ENCODE measurements at places on chromosomes 16 and 17.

- DNase-seq: no peak
Measured at GRCh38 chr16:79329166-79329521, 271.4 kb downstream of the MAF start.

GRCh38 chr16:53922807-53923571 lies 219.0 kb downstream of the FTO start:
- no peak for DNase-seq

GRCh38 chr17:64571746-64572145 lies 65.0 kb downstream of the CEP95 start:
- no peak for DNase-seq

- peak; percentile 69 for DNase-seq
Measured at GRCh38 chr17:78645421-78646295, 68.5 kb upstream of the DNAH17 start.

DNA sequence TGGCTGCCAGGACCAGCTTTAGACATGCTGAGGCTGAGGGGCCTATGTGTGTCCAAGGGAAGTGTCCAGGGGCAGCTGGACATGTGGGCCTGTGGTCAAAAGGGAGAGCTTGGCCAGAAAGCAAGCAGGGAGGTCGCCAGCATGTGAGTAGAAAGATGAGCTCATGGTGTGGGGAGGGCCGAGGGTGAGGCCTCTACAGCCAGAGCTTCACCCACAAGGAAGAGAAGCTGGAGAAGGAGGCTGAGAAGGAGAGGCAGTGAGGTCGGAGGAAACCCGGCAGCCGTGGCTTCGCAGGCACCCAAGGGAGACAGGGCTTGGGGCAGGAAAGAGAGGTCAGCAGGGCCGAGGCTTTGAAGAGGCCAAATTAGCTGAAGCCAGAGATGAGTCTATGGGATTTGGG lies 4.0 kb upstream of the HSD11B2 start:
- DNase-seq: no peak

DNA sequence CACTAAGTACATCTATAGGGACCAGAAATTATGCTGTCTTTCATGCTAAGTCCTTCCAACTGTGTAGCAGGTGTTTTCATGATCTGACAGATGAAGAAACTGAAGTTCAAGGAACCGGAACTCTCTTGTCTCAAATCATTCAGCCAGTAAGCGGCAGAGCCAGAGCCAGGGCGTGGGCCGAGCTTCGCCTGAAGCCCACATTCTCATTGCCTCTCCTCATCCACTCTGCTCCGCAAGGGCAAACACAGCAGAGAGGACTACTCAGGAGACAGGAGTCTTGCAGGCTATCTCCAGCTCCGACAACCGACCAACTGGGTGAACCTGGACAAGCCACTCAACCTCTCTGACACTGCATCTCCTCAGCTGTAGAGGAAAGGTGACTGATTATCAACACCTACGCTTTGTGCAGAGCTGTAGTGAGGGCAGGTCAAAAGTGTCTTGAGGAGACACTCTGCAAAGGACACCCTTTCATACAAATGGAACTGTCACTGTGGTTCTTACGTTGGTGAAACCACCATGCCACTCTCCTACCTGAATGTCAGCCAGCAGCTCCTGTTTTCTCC lies 72.9 kb downstream of the CYTH1 start:
- peak; percentile 72 for DNase-seq

DNA sequence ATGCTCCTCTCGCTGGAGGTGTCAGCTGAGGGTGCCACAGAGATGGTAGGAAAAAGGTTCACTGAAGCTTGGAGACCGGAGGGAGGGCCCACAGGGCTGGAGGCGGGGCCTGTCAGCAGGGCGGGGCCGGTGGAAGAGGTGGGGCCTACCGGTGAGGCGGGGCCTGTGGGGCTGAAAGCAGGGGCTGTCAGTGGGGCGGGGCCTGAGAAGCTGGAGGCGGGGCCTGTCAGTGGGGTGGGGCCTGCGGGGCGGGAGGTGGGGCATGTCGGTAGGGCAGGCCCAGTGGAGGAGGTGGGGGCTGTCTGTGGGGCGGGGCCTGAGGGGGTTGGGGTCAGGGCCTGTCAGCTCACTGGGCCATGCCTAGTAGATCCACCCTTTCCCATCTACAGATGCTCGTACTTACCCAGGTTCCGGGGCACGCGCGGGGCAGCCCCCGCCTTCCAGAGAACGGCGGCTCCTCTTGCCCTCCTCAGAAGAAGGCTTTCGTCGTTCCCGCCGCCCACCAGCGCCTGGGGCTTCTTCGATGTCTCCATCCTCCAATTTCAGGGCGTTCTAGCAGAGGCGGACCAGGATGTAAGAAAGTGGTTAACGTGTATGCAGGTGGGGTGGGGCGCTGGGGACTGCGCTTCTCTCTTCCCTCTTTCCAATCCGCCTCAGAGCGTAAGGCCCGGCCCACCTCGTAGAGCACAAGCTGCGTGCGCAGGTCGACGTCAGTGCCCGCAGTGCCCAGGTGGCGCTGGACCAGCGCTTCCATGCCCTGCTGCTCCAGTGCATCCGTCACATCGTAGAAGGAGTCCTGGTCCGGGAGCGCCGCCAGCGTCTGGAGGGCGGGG lies 9.8 kb downstream of the TMEM208 start:
- DNase-seq: peak; percentile 90

GRCh38 chr17:19237389-19238166 lies 412 bp downstream of the EPN2 start:
- DNase-seq: no peak

DNA sequence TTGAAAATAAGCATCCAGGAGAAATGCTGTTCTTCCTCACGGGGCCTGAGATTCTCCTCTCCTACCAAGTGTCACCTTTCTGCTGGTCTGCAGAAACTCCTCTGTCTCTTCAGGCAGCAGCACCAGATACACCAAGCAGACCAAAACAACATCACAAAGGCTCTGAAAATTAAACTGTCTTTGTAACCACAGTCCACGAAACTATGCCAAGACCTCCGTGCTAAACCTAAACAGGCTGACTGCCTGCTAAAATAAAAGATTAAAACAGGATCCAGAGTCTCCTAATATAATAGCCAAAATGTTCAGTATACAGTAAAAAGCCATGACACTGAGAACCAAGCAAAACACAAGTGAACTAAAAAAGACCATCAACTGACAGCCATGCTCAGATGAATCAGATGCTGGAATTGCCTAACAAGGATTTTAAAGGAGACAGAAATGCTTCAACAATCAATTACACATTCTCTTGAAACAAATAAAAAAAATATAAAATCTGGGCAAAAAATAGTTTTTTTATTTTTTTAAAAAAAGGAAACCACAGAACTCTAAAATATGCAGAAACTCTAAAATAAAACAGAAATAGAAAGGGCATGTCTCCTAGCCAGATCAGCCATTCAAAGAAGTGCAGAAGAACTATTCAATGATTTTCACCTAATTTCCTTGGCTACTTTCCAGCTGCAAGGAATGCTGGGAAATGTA lies 50.3 kb upstream of the TOX3 start:
- DNase-seq: no peak

DNA sequence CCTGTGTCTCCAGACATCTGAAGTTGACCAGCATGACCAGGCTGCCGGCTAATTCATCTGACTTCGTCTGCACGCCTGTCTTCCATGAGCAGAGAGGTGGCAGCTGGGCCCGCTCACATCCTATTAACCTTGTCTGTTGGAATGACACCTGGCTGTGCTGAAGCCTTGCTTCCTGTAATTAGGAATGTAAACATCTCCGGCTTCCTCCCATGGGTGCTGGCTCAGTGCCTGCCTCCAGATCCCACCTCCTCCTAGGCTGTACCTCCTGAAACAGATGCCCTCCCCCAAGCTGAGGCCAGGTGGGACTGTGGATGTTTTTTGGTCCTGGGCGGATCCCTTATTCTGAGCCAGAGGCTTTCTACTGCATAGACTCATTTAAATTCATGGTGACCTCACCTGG lies 296.3 kb downstream of the HS3ST4 start:
- DNase-seq: no peak

DNA sequence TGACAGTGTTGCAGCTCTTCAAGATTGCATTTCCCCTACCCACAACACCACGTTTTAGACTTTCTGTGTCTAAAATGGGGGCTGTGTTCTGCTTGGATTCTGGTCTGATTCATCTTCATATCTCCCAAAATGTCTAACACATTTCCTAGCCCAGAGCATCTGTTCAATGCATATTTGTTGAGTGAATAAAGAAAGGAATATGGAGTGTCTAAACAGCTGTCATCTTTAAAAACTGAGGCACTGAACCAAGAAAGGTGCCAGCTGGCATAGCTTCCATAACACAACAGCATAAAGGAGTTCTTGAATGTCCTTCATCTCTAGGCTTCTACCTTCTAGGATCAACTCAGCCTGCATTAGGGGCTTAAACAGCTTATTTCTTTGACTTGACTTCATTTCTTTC lies 67.4 kb downstream of the CDH11 start:
- no peak for DNase-seq

DNA sequence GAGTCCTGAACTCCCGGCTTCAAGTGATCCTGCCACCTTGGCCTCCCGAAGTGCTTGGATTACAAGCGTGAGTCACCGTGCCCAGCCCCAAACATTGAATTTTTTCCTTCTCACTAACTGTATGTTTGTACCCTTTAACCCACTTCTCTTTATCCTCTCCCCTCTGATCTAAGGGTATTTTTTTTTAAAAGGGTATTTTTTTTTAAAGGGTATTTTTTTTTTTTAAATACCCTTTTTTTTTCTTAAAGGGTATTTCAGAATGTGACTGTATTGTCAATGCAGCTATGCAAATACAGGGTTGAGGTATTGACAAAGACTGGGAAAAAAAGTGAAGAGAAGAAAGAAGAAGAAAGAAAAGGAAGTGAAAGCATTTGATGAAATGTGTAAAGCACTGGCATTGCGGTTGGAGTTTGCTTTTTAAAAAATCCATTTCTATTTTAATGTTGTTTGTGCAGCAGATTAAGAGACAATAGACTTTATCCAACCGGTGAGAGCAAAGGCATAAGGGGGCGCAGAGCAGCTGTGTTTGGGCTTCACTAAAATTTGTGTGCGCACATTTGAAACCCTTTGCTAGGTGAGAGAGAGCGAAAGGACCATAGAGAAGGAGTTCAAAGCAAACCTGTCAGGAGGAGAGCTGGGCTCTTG lies 42.4 kb downstream of the SYT17 start:
- DNase-seq: no peak

GRCh38 chr17:35586569-35587073 lies 501 bp upstream of the AP2B1 start:
- DNase-seq: no peak

Measured in activated CD4-positive, alpha-beta T cell treated with anti-CD3 and anti-CD28 coated beads, Interleukin-10, Interleukin-2, amounts not matched to agents 100 ng/mL and 50 ng/mL, durations not matched to agents 16 hours and 8 hours (primary cell).